ENCODE measurements at places on chromosomes 5 and 9.

DNA sequence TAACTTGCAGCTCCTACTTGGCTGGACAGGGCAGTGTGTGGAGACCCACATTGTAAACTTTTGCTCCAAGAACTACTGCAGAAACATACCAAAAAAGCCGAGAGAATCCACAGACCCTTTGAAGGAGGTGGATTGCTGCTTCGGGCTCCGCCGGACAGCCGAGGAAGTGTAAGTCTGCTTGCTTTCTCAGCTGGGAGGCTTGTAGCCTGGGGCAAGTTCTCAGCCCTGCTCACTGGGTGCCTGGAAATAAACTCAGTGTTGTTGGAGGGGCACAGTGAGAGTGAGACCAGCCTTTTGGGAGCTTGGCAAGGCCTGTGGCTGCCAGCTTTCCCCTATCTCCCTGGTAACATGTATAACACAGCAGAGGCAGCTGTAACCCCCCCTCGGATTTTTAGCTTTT, 215.6 kb downstream of the SYK start:
- DNase-seq, result no peak

DNA sequence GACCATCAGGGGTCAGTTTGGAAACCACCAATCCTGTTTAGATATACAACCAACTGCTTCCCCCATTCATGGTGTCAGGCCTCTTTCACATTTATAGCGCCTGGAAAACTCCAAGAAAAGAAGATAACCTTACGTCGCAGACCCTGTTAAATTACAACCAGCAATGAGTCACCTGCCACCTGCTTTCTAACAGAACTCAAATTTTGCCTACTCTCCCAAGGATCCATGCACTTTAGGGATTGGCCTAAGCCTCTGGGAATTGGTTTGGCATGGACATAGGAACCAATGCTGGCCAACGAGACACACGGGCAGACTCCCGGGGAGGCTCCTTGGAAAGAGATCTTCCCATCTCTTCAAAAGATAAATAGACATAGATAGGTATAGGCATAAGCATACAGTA, 87.0 kb downstream of the FEM1C start:
- no peak for DNase-seq

DNA sequence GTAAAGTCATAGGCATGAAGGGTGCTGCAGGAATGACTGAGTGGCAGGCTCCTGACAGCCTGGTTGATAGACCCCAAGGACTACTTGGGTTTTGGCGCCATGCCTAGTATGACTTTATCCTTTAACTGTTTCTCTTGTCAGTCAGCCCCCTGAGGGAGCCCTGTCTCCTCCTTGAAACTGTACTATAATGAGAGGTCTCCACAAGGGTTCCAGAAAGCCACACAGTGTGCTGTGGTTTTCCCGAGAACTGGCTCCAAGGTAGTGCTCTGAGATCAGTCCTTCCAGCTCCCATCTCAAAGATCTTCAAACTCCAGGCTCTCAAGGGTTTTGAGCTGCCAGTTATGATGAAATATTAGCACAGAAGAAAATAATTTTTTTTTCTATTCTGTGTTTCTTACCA, 26.7 kb upstream of the TNC start:
- DNase-seq, result no peak

- DNase-seq, result no peak
Observed at GRCh38 chr9:6444128-6444527, 31.1 kb downstream of the UHRF2 start.

GRCh38 chr5:94397508-94397907, 220.9 kb downstream of the KIAA0825 start:
- DNase-seq, result no peak

DNA sequence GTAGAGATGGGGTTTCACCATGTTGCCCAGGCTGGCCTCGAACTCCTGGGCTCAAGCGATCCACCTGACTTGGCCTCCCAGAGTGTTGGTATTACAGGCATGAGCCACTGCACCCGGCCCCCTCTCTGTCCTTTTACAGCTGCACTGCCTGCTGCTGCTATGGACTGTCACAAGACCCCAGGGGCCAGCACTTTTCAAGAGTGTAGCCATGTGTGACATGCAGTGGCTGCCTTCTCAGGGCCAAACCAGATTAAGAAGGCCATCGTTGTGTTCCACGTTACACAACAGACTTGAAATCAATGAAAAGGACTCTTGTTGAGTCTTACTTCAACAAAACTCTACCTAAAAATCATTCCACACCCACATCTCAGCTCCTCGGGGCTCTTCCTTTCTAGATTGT, 78.9 kb upstream of the ICE1 start:
- no peak for DNase-seq

DNA sequence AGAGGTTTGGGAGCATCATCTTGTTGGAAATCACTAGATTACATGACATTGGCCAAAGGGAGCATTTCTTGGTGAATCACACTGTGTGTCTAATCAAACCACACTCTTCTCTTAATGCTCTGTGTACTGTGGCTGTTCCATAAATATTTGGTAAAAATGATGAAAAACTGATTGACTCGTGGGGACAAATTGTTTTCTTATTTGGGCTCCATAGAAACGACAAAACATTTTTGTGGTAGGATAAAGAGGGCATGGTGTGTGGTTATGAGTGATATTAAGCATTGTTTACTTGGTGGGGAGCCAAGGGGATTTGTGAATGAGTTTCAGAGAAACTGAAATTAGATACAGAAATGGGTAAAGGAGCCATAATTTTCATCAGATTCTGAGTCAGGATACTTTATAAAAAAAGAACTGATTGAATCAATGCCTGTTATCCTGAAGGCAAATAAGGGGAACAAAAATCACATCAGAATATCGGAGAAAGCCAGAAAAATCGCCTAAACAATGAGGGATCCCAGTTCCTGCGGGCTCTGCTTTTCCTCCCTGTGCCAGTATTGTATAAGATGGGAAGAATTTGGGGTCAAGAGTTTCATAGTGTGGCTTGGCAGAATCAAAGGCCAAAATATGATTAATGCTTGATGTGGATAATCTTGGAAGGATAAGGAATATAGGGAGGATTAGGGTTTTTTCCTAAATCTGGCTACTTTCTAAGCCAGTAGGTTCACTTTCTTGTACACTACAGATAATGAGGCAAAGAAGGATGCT, 33.3 kb downstream of the FBXL7 start:
- DNase-seq, result no peak

DNA sequence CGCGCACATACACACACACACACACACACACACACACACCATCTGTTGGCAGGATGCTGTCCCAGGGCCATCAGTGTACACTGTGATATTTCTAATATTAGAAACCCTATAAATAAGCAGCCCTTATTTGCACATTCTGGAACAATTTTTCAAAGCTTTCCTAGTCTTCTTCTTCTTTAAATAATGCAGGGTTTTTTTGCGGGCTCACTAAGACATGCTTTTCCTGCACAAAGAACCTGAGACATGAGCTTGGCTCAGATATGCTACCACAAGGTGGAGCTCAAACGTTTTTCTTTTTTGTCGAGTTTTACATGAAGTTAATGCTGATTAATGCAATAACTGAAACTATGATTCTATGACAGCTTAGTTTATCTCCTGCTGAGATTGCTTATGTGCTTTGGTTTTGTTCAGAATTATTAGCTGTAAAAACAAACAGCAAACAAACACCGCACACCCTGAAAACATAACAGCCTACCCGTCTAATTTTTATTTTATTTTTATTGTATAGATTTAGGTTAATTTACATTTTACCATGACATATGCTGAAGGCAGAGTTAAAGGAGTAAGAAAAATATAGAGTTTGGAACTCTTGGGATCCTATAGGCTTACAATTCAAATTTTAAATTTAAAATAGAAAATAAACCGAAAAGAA, 95.8 kb downstream of the ALDH1A1 start:
- DNase-seq, result no peak

DNA sequence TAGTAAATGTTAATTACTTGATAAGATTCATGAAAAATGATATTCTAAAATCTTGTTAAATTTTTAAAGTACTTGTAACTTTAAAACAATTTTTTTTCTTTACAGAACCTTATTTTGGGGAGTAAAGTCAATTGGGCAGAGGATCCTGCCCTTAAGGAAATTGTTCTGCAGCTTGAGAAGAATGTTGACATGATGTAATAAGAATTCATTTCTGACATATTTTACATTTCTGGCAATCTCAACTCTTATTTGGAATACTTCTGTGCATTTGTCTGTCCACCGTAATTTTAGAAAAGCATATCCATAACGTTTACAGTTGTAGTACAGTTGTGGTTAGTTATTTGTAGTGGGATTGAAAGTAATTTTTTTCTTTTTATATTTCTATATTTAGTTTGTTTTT, 20.2 kb downstream of the CENPH start:
- DNase-seq, result no peak

DNA sequence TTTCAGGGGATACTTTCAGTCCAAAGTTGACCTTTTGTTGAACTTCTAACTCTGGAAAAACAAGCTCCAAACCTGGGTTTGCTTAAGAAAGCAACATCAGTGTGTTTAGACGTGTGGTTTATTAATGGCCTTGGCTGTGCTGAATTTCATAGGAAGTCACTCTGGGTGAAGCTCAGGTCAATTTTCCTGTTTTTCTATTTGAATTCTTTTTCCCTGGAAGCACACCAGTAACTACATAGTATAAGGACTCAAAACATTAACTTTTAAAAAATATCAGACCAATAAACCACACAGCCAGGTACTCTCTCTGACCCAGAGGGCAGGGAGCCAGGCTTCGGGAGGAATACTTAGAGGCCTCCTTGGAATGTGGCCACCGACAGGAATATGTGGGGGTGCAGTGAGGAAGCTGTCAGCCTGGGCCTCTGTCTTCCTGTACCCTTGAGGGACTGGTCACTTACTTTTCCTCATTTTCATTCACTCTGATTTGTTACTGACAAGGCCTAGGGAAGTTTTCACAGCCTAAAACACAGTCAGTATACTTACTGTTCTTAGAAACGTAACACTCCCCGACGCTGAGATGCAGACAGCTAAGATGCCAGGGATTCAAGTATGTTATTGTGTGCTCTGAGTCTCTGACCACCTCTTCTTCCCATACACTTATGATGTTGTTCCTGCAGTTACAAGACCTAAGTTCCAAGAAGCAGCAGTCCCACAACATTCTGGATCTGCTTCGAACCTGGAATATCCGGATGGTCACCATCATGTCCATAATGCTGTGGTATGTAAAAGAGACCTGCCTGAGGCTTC, 18.9 kb downstream of the SLC22A5 start:
- DNase-seq, result no peak

DNA sequence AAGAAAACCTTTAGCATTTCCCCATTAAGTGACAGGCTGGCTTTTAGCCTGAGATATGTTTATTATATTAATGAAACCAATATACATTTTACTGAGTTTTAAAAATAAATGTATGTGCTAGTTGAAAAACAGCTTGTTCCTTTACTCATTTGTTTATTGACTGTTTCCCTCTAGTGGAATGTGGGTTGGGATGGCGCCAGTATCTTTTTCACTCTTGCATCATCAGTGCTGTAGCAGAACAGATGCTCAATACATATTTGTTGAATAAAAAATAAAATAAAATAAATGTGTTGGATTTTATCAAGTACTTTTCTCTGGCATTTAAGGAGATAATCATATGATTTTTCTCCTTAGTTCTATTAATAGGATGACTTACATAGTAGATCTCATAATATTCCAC, 43.0 kb downstream of the FSTL4 start:
- no peak for DNase-seq

Measured in NCI-H2107 (cell line).